Stimulated activated naive B cell treated with anti-CD40 and anti-IgM and Interleukin-4, amounts not matched to agents 10 μg/mL and 1 μg/mL and 100 μg/mL, for 72 hours (primary cell): ENCODE measurements at places on chromosomes 5 and 9.
A peak's percentile ranks its signal among the peaks of the same experiment; 100 is the strongest.

- DNase-seq = no peak
Measured at GRCh38 chr5:26833596-26833995, 204.8 kb downstream of the CDH9 start.

DNA sequence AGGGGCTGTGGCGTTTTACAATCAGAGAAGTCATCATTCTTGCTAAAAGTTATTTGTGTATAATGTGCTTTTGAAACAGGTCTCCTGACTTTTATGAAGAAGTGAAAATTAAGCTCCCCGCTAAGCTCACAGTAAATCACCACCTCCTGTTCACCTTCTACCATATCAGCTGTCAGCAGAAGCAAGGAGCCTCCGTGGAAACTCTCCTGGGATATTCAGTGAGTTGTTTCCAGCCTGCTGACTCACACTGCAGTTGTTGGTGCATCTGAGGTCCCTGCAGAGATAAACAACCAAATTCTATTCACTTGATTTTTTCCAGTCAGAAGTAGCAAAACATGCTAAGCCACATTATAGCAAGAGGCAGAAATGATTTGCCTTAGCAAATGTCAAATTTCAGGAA lies 156.7 kb downstream of the DOCK8 start:
- DNase-seq = no peak

GRCh38 chr5:115458003-115458409 lies 86.6 kb downstream of the FEM1C start:
- no peak for DNase-seq

GRCh38 chr5:1894243-1894642 lies 11.5 kb upstream of the IRX4 start:
- DNase-seq = no peak

- DNase-seq = no peak
Measured at GRCh38 chr5:157756122-157756521, 12.6 kb downstream of the LSM11 start.

DNA sequence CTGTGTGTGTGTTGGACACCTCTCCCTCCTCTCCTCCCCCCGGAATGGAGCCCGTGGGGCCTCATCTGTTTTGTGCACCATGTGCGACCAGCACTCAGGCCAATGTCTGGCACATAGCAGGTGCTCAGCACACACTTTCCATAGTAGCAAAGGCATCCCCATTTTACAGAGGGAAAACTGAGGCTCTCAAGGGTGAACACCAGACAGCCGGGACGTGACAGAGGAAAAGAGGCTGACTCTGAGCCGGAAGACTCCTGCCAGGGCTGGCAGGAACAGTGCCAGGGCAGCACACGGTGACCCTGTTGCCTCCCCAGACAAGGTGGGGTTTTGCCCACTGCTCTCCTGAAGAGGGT lies 1.8 kb upstream of the AGPAT2 start:
- DNase-seq = no peak

DNA sequence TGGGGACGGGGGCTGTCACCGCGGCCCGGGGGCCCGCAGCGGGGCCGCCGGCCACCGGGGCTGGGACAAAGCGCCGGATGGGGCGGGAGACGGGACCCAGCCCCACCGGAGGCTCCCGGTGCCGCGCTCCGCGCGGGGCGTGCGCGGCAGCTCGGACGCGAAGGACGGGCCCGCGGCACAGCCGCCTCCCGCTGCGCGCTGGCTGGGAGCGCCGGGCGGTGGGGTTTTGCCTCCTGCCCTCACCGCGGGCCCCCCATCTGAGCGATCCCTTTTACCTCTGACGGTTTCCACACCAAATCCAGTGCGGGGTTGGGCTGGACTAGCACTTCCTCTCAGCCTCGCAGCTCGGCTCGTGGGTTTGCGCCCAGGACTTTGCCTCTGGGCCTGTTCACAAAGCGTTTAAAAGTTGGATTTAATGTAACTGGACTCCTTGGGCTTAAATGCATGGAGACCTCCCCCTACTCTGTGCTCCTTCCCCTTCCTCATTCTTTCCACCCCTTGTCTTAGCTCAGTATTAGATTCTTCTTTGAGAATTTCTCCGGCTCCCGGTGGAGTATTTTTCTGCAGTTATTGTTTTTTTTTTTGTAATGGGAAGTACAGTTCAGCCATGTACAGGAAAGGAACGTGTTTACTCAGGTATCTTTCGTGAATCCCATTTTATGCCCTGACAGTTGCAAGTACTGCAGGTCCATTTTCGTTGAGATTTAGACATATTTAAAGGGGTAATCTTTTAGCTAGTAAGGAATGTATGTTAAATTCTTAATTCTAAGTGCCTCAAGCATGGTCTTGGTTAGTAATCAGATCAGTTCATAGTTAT lies 691 bp downstream of the FCHO2 start:
- peak; percentile 15 for DNase-seq

- no peak for DNase-seq
Measured at GRCh38 chr5:113092683-113093082, 116.1 kb downstream of the DCP2 start.

GRCh38 chr5:50667023-50667652 lies 701 bp downstream of the PARP8 start:
- no peak for DNase-seq

GRCh38 chr9:3205421-3206095 lies 320.2 kb downstream of the RFX3 start:
- DNase-seq = no peak

GRCh38 chr5:68891718-68892117 lies 202.1 kb upstream of the SLC30A5 start:
- DNase-seq = no peak

DNA sequence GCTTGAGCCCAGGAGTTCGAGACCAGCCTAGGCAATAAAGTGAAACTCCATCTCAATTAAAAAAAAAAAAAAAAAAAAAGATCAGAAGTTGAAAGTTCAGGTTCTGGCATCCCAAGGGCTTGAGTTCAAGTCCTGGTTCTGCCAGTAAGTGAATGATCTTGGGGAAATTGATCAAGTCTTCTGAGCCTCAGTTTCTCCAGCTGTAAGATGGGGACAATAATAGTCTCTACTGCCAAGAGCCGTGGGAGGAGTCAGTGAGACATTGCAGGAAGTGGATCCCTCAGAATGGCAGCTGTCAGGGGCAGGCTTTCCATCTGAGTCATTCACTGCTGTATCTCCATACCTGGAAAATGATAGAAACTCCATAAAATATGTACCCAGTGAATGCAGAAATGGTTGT lies 37.8 kb upstream of the FUBP3 start:
- DNase-seq = no peak

DNA sequence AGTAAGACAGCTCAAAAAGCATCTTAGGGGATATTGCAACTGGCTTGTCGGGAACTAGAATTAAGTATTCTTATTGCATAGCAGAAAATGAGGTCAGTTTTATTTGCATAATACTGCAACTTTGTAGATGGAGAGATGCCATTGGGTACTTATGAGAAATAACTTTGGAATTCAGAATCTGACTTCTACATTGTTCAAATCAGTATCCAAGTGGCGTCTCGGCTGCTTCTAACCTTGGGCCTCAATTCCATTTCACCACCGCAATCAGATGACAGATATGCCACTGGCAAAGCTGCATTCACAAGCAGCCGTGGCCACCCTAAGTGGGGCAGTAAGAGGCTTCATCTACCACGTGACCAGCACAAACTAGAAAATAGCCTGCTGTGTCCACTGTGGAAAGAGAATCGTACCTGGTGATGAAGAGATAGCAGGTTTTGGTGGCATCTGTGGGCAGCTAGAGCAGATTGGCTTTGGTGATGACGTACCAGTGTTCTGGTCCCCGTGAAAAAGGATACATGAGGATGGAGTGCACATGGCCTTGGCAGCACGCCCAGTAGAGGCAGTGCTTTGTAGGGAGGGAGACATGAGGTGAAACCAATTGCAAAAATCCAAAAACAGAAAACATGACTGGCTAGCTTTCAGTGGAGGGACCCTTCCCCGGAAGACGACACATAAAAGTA lies 116.6 kb downstream of the KLHL3 start:
- no peak for DNase-seq

DNA sequence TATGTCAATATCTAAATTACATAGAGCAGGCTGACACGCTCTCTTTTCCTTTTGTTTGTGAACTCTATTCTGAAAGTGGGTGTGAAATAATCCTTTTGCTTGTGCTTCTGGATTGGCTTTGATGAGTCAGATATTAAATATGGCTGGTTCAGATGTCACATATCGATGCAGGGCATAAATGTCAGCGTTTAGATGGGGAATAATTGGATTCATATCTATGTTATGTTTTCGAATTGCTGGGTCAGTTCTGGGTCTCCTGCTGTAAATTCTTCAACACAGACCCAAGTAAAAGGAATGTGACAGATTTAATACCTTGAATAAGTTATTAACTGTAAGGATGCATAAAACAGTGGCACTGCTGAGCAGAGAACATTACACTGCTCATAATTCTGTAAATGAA lies 118.7 kb upstream of the SNX2 start:
- no peak for DNase-seq

DNA sequence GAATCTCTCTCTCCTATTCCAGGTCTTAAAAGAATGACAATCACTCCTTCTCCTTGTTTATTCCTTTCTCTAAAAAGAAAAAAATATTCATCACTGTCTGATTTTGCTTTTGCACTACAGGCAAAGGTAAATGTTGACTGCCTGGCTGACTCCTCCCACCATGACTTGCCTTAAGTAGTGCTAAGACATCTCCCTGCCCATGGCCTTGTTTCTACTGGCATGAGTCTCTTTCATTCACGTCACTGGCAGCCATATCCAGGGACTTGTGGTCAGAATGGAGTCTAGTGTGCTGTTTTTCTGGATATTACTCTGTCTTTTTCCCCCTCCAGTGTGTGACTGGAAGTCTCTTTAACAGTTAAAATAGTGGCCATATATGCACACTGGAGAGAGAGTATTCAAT lies 522.9 kb upstream of the DAB2 start:
- DNase-seq = no peak

DNA sequence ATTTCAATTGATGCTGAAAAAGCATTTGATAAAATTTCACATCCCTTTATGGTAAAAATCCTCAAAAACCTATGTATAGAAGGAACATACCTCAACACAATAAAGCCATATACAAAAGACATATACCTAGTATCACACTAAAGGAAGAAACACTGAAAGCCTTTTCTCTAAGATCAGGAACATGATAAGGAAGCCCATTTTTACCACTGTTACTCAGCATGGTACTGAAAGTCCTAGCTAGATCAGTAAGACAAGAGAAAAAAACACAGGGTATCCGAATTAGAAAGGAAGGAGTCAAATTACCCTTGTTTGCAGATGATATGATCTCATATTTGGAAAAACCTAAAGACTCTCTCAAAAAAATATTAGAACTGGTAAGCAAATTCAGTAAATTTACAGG lies 350.2 kb upstream of the PDE4D start:
- no peak for DNase-seq

GRCh38 chr5:34651791-34652190 lies 4.3 kb upstream of the RAI14 start:
- no peak for DNase-seq

DNA sequence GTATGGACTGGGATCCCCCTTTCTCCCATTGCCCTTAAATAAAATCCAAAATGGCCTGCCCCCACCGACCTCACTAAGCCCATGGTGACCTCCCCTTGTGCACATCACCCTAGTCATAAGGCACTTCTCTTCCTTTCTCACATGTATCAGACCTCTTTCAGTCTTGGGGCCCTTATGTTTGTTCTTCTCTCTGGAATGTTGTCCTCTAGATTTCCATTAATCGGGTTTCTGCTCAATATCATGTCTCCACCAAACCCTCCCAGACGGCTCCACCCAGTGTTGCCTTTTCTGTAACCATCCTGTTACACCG lies 196.3 kb downstream of the ERCC6L2 start:
- no peak for DNase-seq

DNA sequence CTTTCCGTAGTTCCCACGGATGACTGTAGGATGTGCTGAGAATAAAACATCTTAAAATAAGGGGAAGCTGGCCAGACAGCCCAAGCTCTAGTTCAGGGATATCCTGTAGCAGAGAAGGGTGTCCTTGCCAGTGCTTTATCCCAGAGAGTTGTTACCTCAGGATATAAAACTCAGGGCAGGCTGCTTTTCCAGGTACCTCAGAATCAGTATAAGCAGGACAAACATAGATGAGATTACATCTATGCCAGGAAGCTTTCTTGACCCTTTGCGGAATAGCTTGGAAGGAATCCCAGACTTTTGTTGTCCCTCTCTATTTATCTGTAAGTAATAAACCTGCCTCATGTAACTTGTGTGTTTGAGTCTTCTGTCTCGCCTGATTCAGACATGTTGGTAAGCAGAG lies 565.7 kb downstream of the PRDM9 start:
- no peak for DNase-seq

DNA sequence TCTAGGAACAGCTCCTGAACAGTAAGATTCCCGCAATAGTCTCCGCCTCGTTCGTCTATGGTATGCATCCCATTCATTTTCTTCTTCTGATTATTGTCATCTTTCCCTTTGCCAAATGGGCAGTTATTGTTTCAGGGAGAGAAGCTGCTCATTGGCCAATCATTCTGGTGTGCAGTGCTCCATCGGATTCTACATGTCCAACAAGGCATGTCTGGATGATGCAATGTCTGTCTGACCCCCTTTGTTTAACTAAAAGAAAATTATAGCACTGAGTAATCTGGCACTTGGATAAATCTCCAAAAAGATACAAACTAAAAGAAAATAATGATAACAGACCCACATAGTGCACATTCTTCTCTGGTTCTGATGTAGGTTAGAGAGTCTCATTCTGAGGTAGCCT lies 515.6 kb upstream of the DMAC1 start:
- no peak for DNase-seq

GRCh38 chr5:88876714-88877113 lies 6.3 kb downstream of the MEF2C start:
- no peak for DNase-seq

DNA sequence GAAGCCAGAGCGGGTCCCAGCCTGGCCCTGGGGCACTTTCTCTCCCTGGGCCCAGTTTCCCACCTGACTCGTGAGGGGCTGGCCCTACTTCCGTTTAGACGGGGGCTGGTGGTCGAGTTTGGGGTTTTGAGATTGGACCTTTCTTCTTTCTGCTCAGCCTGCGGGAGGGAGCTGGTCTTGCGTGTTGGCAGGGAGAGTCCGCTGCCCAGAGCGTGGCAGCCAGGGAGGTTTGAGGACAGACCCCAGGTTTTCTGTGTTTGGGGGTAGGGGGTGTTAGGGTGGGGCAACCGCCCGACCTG lies 6.0 kb upstream of the PITX1 start:
- no peak for DNase-seq

DNA sequence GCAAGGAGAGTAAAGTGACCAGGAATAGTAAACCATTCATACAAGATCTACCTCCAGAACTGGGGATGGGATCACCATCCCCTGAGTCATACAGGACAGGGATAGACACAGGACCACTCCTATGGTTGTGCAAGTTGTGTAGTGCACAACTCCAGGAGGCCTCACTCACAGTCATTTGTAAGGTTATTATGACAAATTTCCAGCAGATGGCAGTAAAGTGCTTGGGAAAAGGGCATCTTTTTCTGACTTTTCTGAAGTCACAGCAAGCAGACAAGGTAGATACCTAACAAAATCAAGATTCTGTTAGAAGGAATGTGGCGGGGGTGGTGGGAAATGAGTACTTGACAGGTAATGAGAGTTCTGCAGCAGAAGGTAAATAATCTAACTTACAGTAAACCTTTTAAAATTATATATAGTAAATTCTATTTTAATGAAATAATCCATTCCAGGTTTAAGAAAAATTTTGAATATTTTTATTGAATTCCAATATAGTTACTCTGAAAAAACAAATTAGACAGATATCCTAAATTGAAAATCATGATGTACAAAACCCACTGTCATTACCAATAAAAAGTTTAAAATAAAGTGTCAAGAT lies 16.7 kb upstream of the KIF27 start:
- no peak for DNase-seq

GRCh38 chr9:131669269-131670157 lies 70.4 kb downstream of the RAPGEF1 start:
- DNase-seq = no peak

GRCh38 chr5:35237580-35238376 lies 7.5 kb upstream of the PRLR start:
- DNase-seq = no peak

- no peak for DNase-seq
Measured at GRCh38 chr9:132016456-132016855, 63.2 kb downstream of the MED27 start.
